ENCODE measurements at places on chromosomes 13 and 19.

- no peak overlapping the region for H3K4me3 ChIP-seq
- H3K27ac ChIP-seq: no peak overlapping the region
- no peaks in the 10 kb centered on the region for H3K36me3 ChIP-seq
- H3K4me1 ChIP-seq: no peaks in the 10 kb centered on the region
- no peak for DNase-seq
Observed at GRCh38 chr13:111506125-111506524, 185.7 kb downstream of the TEX29 start.

GRCh38 chr13:50323440-50324065, 308.3 kb downstream of the KCNRG start:
- no peak overlapping the region for H3K27ac ChIP-seq
- H3K4me3 ChIP-seq: no peak overlapping the region
- no peaks in the 10 kb centered on the region for H3K36me3 ChIP-seq
- no peaks in the 10 kb centered on the region for H3K4me1 ChIP-seq

GRCh38 chr13:98937911-98938381, 39.9 kb downstream of the DOCK9 start:
- peak overlapping the region; percentile 73 for H3K27ac ChIP-seq
- no peak overlapping the region for H3K4me3 ChIP-seq
- no peak for DNase-seq
- H3K27me3 ChIP-seq: no peaks in the 10 kb centered on the region

- no peaks in the 10 kb centered on the region for H3K27me3 ChIP-seq
- H3K4me1 ChIP-seq: peaks cover 7% of the 10 kb centered on the region
- no peak overlapping the region for H3K4me3 ChIP-seq
- DNase-seq: no peak
Observed at GRCh38 chr13:43377973-43378372, 354.6 kb downstream of the DNAJC15 start.

DNA sequence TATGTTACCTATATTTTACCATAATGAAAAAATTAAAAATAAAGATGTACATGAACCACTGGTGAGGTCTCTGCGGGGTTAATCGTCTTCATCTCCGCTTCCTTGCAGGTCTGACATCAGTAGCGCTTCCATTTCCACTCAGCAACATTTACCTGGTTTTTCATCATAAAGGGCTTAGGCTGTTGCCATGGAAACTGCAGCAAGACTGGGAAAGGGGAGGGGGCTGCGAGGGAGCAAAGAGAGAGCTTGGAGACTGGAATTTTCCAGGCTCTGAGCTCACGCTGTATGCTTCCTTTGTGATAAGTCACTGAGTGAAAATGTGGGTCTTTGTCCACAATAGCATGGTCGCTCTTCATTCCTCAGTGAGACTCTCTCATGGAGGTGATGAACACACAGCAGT, 136.6 kb upstream of the USP29 start:
- H3K4me1 ChIP-seq: no peaks in the 10 kb centered on the region
- no peaks in the 10 kb centered on the region for H3K36me3 ChIP-seq
- no peak overlapping the region for H3K4me3 ChIP-seq
- no peak overlapping the region for H3K27ac ChIP-seq

- no peak overlapping the region for H3K4me3 ChIP-seq
- no peaks in the 10 kb centered on the region for H3K4me1 ChIP-seq
- H3K27me3 ChIP-seq: peaks cover 98% of the 10 kb centered on the region
Observed at GRCh38 chr19:51295382-51296126, 15.9 kb upstream of the IGLON5 start.

DNA sequence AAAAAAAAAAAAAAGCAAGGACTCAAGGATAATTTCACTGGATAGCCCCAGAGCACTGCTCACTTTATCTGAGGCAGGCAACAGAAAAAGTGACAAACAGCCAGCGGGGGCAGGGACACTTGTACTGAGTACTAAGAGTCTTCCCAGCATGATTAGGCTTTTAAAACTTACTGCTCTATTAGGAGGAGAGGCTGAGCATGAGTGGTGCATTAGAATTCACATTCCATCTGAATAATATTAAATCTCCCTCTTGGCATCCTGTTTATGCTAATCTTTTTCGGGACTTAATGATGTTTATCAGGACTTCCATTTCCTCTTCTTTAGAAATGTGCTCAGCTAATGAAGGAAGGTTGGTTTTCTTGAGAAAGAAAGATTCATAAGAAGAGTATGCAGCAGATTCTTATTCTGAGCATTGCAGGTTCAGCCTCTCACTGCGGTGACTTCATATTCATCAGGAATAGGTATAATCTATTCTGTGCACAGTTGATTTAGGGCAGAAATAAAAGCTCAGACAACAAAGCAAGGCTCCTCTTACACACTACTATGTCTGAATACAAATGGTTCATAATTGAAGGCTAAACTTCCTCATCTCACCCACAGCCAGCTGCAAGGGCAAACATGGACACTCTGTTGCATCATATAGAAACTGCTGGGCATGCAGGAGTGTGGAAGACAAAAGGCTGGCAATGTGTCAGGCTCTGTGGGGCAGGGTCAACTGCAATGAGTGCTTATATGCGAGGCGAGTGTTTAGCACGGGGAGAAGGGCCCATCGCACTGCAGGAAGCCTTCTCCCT, 107.0 kb downstream of the KL start:
- no peak overlapping the region for H3K4me3 ChIP-seq
- peak overlapping the region; percentile 83 for H3K27ac ChIP-seq
- H3K36me3 ChIP-seq: peaks cover 68% of the 10 kb centered on the region

- peaks cover 39% of the 10 kb centered on the region for H3K27me3 ChIP-seq
- H3K4me1 ChIP-seq: no peaks in the 10 kb centered on the region
- no peak overlapping the region for H3K27ac ChIP-seq
- DNase-seq: no peak
- no peaks in the 10 kb centered on the region for H3K36me3 ChIP-seq
Observed at GRCh38 chr19:42102877-42103276, 26.9 kb downstream of the ZNF574 start.

GRCh38 chr19:50663482-50663790, 14.2 kb downstream of the C19orf81 start:
- H3K4me3 ChIP-seq: no peak overlapping the region
- peaks cover 20% of the 10 kb centered on the region for H3K4me1 ChIP-seq
- peaks cover 100% of the 10 kb centered on the region for H3K27me3 ChIP-seq

- no peak overlapping the region for H3K4me3 ChIP-seq
- H3K4me1 ChIP-seq: no peaks in the 10 kb centered on the region
- no peaks in the 10 kb centered on the region for H3K27me3 ChIP-seq
Observed at GRCh38 chr13:84831666-84832657, 949.7 kb upstream of the SLITRK1 start.

DNA sequence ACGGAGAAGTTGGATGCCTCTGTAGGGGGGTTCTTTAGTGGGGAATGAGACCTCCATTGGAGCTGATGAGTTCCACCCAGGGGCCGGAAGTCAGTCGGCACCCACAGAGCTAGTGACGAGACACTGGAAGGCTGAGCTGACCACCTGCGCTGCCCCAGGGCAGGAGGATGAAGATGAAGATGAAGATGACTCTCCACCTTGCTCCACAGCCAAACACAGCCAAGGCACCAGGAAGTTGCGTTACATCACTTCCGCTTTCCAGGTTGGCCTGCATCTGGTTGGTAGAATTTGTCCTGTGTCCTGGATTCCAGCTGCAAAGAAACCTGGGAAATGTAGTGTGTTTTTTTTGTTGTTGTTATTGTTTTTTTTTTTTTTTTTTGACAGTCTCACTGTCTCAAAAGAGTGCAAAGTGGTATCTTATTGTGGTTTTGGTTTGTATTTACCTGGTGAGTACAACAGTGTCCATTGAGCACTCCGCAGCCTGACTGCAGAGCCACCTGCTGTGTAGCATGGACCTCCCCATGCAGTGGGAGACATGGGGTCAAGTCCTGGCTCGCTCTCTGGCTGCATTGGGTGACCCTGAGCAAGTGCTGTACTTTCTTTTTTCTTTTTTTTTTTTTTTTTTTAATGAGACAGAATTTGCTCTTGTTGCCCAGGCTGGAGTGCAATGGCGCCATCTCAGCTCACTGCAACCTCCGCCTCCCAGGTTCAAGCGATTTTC, 1.9 kb downstream of the TBC1D17 start:
- no peaks in the 10 kb centered on the region for H3K27me3 ChIP-seq
- DNase-seq: no peak
- H3K4me3 ChIP-seq: no peak overlapping the region
- H3K4me1 ChIP-seq: peaks cover 42% of the 10 kb centered on the region

GRCh38 chr13:60467098-60467497, 70.1 kb downstream of the TDRD3 start:
- H3K4me3 ChIP-seq: no peak overlapping the region
- H3K36me3 ChIP-seq: peaks cover 32% of the 10 kb centered on the region
- H3K4me1 ChIP-seq: no peaks in the 10 kb centered on the region
- DNase-seq: no peak
- no peaks in the 10 kb centered on the region for H3K27me3 ChIP-seq

DNA sequence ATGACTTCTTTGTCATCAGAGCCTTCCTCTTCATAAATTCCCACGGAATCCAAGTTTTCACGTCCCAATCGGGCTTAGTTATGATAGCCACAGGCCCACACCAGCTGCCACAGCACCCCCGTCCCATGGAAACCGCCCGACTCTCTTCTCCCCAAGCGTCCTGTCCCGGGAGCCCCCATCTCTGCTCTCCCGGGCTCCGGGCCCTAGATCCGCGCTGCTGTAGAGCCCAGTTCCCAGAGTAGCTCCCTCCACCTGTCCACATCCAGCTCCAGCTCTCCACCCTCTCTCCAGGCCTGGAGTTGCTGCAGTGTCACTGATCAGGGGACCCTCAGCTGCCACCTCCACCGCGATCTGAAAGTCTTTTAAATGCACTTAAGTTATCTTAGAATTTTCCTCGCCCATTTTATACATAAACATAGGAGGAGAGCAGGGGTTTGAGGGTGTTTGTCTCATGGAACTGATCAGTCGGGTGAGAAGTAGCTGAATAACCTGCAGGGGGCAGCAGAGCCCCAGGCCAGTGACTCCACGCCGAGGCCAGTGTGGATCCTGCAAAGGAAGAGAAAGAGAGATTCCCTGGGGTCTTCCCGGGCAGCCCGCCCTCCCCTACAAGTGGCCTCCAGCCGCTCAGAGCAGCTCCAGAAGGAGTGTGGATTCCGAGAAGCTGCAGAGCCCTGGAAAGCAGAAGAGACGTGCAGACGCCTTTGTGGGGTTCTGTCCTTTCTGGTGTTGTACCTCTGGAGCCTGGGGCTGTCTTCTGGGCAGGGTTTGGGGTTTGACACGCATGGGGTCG, 1.1 kb upstream of the ZNF763 start:
- peaks cover 21% of the 10 kb centered on the region for H3K4me1 ChIP-seq
- H3K27me3 ChIP-seq: no peaks in the 10 kb centered on the region
- H3K27ac ChIP-seq: peak overlapping the region; percentile 94
- H3K36me3 ChIP-seq: no peaks in the 10 kb centered on the region

- DNase-seq: no peak
- no peak overlapping the region for H3K4me3 ChIP-seq
- no peaks in the 10 kb centered on the region for H3K27me3 ChIP-seq
Observed at GRCh38 chr13:107271227-107271626, 703.3 kb upstream of the ARGLU1 start.

DNA sequence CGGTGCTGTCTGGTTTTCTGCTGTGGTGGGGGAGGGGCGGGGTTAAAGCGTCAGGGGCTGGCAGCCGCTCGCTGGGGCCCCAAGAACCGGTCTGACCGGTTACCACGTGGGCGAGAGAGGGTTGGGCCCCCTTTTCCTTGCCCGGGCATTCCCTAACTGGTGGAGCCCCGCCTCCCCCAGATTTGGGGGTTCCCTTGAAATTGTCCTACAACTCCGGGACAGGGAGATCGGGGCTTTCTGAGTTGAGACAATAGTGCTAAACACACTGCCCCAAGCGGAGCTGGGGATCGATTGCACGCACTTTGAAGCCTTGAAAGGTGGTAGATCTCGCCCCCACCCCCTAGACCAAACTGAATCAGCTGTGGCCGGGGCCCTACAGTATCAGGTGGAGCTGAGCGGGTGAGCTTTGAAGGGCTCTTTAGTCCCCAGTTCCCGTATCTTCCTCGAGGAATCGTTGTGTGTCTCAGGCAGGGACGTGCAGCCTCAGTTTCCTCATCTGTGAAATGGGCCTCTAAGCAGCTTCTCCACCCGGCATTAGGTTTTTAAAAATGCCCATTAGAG, 4.8 kb downstream of the IER2 start:
- H3K27ac ChIP-seq: peak overlapping the region; percentile 99
- DNase-seq: peak; percentile 54
- H3K4me3 ChIP-seq: peak overlapping the region; percentile 91
- peaks cover 7% of the 10 kb centered on the region for H3K36me3 ChIP-seq
- H3K27me3 ChIP-seq: no peaks in the 10 kb centered on the region

DNA sequence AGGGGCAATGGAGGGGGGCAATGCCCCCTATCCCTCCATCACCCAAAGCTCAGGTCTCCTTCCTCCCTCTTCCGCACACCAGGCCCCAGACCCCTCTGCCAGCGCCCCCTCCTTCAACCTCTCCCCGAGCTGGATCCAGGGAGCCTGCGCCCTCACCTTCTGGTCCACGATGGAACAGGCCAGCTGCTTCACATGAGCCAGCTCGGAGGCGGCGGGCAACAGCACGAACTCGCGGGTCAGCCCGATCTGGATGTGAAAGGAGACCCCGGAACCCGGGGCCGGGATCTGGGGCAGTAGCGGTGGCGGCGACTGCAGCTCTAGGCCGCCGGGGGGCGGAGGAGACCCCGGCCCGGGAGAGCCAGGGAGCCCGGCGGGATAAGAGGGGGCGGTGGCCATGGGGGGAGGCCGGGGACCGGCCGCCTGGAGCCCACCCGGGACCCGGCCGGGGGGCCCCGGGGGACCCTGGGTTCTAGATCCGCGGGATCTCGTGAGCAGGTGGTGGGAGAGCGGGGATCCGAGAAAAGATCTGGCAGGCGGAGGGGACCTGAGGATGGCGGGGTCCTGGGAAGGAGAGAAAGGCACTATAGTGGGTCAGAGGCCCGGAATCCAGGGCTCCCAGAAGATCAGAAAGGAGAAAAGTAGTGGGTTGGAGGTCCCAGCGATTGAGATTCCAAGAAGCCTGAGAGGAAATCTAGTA, 791 bp downstream of the PRKD2 start:
- H3K27me3 ChIP-seq: no peaks in the 10 kb centered on the region
- peaks cover 64% of the 10 kb centered on the region for H3K4me1 ChIP-seq
- no peak for DNase-seq
- H3K36me3 ChIP-seq: peaks cover 19% of the 10 kb centered on the region
- peak overlapping the region; percentile 87 for H3K4me3 ChIP-seq

- H3K4me1 ChIP-seq: peaks cover 76% of the 10 kb centered on the region
- H3K4me3 ChIP-seq: no peak overlapping the region
- no peak for DNase-seq
Observed at GRCh38 chr13:75415694-75416093, 66.3 kb downstream of the TBC1D4 start.

Measured in left ventricle myocardium inferior (tissue), 1 donor.